ENCODE measurements at places on chromosomes 6 and 20.

- no peak for DNase-seq
These were observed 1.5 kb upstream of the HMGN4 start for GRCh38 chr6:26536571-26537159.

GRCh38 chr6:19087296-19087695, 700.1 kb downstream of the RNF144B start:
- no peak for DNase-seq

- no peak for DNase-seq
These were observed 135.4 kb downstream of the SMOC2 start for GRCh38 chr6:168576388-168576787.

GRCh38 chr20:5495026-5495425, 178.3 kb upstream of the PROKR2 start:
- DNase-seq = no peak

GRCh38 chr20:595330-596308, 14.5 kb downstream of the TCF15 start:
- no peak for DNase-seq
